ENCODE measurements at places on chromosomes 2 and 18.
A peak's percentile ranks its signal among the peaks of the same experiment; 100 is the strongest.

- no peak for DNase-seq
These were observed 9.5 kb downstream of the CAPN14 start for GRCh38 chr2:31207790-31208189.

DNA sequence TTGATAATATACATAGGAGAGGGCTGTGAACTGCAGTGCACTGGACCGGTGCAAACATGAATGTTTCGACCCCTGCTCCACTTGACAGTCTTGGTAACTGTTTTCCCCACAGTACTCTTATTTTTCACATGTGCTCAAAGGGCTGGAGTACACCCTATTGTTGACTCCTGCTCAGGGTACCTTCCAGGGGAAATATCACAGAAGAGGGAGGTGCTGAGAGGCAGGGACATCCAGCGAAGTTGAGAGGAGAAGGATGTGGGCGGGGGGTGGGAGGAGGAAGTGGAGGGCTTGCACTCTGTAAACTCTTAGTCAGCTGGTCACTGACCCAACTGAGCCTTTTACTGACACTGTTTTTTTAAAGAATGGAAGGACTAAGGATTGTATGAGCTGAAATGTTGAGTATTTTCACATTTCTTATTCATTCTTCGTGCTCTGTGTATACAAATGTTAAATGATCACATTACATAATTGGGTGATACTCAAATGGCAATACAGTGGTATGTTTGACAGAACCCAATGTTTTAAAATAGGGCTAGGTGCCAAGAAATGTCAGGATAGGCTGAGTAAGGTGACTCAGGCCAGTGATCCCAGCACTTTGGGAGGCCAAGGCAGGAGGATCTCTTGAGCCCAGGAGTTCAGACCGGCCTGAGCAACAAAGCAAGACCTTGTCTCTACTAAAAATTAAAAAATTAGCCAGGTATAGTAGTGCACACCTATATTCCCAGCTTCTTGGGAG, 10.0 kb downstream of the INPP4A start:
- no peak for DNase-seq

GRCh38 chr18:57918601-57919000, 115.5 kb upstream of the ATP8B1 start:
- DNase-seq, result no peak

DNA sequence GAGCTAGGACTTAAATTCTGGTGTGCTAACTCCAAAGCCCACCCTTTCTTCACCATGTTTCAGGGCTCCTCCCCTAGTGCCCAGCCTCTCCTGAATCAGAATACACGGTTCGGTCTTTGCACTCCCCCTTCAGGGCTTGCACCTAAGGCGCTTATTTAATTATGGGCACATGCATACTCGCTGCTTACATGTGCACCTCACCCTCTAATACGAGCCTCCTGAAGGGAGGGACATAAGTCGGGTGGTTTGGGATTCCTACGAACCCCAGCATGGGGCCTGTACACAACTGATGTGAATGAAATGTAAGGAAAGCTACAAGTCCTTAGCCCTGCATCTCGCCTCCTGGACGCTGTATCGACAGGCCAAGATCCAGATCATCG, 435 bp downstream of the IFT172 start:
- peak; percentile 36 for DNase-seq

DNA sequence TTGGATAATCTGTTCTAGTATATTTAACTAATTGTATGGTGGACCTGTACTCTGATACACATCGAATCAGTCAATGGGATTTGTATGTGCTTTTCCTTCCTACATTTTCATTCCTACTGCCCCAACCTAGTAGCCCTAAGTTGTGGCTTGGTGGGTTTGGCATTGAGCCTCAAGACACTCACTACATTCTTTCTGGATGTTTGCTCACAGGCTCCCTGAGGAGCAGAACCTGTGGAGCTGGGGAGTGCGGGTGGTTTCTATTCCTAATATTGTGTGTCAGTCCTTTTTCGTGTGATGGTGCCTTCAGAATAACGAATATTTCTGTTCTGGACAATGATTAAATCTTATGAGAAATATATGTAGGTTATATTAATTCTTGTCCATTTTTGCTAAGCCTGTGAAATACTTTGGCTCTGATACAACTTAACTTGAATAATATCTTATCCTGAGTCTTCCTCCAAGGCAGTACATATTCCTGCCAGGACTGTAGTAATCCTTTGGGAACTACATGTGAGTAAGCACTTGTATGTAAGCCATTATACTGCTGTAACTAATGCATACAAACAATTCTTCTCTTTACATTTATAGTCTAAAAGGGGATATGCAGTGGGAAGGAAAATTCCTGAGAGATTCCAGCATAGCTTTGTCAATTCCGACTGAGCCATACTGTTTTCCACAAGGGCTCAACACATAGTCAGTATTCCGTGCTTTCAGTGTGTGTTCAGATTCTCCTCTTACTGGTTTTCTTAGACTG, 150.6 kb downstream of the AGPS start:
- DNase-seq, result no peak

DNA sequence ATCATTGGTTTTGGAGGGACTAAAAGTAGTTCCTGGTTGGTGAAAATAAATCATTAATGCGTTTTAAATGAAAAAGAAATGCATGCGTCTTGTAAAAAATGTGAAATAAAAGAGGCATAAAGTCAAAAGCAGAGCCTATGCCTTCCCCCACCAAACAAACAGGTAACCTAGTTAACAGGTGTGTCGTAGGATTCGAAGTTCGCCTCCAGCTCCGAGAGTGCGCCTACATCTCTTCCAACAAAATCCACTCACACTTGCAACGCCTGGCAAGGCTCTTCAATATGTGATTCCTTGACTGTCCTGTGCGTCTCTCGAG, 677 bp upstream of the SMAD4 start:
- DNase-seq, result no peak
